Fibroblast of mammary gland (primary cell): ENCODE measurements at places on chromosomes 13 and 19.

GRCh38 chr13:20553311-20553710 lies 13.6 kb upstream of the IFT88 start:
- DNase-seq = no peak

GRCh38 chr19:1171755-1172352 lies 2.2 kb downstream of the SBNO2 start:
- DNase-seq = no peak

DNA sequence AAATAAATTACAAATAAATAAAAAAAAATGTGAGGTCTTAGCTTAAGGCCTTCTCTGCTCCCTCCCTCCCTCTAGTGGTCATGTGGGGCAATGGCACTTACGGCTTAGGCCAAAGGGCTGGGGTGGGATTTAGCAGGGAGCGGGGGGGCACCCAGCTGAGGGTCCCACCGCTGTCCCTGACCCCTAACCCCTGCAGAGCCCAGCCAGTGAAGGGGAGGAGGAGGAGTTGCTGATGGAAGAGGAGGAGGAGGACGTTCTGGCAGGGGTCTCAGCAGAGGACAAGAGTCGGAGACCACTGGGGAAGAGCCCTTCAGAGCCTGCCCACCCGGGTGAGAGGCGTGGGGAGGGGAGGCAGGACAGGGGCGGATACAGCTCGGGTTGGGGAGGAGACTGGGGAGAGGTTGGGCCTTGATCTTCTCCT lies 9.3 kb downstream of the MPND start:
- DNase-seq = peak; percentile 78

- no peak for DNase-seq
Measured at GRCh38 chr13:42794577-42795275, 13.3 kb downstream of the FAM216B start.

GRCh38 chr13:45074721-45075120 lies 45.6 kb upstream of the GTF2F2 start:
- no peak for DNase-seq

DNA sequence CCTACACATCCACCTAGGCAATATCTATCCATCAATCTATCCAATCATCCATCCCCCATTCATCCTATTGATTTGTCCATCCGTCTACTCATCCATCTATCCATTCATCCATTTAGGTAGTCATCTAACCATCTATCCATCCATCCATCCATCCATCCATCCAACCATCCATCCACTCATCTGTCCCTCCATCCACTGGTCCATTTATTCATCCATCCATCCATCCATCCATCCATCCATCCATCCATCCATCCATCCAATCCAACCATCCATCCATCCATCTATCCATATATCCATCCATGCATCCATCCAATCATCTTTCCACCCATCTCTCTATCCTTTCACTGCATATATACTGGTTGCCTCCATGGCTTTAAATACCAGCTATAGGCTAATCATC lies 3.9 kb downstream of the KLK13 start:
- no peak for DNase-seq

DNA sequence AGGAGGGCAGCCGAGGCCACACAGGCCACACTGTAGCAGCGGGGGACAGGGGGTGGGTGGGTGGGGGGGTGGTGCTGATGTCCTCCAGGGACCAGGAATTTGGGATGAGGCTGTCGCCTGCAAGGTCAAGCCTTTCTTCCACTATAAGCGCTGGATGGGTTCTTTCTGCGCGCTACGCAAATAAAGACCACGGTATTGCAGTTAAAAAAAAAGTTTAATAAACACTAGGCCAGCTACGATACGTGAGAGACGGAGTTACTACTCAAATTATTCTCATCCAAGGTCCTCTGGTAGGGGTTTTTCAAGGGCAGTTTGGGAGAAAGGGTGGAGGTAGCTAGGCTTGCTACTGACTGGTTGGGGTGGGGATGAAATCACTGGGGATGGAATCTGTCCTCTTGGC lies 508 bp upstream of the ZNF44 start:
- no peak for DNase-seq

GRCh38 chr13:27595055-27595811 lies 25.1 kb downstream of the LNX2 start:
- DNase-seq = no peak

DNA sequence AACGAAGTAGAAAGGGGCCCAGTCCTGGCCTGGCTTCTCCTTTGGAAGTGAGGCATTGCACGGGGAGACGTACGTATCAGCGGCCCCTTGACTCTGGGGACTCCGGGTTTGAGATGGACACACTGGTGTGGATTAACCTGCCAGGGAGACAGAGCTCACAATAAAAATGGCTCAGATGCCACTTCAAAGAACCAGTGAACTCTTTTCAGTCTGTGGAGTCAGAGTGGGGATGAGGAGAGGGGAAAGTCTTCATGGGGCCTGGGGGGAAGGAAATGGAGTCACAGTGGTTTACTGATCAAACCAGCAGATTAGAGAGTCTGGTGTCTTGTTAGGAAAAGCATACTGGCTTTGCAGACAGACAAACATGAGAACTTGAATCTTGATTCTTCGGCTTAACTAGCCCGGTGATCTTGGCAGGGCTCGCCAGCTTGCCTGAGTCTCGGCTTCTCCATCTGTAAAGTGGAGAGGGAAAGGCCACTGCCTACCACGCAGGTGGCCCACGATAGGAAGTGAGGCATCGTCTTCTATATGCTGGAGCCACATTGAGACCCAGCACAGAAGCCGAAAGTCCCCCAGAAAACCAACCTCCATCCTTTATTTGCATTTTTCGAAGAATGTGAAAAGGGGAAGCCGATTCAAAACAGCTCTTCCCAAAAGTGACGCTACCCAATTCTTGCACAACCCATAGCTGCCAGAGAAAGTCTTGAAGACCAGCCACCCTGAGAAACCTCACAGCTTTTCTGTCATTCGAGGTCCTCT lies at the start of gene FFAR1:
Gene FFAR1 (plus strand): TSS at position 732 of the 759 bp plus-strand sequence. CDS start 3,650 bp downstream, outside the sequence.
- no peak for DNase-seq

GRCh38 chr19:17754634-17755442 lies 3.6 kb downstream of the FCHO1 start:
- no peak for DNase-seq
